ENCODE measurements at places on chromosomes 2 and 18.
A peak's percentile ranks its signal among the peaks of the same experiment; 100 is the strongest.

DNA sequence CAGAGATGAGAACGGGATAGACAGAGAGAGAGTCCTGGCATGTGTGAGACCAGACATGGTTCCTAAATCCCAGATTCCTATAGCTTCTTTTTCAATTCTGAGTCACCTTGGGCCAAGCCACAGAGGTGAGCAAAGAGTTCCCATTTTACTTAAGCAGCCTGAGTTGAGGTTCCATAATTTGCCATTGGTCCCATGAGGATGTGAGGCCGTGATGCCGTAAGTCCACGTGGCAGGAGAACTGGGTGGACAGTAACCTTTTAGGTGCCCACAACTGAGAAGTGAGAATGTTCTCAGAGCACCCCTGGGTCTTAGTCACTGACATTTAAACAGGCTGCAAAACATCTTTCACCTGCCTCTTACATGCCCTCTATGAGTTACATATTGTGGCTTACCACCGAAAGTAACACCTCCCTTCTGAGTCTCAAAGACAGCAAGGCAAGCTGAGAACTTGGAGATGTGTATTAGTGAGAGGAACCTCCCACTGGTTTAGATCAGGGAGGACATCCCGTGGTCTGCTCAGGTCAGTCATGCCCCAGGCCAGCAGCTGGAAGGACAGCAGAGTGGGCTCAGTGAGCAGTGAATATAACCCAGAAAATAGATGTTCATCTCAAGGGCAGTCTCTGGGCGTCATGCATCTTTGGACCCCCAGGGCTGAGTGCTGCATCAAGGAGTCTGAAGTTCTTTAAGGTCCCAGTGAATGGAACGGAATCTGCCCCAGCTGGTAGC, 127.9 kb upstream of the LGALSL start:
- DNase-seq = no peak

DNA sequence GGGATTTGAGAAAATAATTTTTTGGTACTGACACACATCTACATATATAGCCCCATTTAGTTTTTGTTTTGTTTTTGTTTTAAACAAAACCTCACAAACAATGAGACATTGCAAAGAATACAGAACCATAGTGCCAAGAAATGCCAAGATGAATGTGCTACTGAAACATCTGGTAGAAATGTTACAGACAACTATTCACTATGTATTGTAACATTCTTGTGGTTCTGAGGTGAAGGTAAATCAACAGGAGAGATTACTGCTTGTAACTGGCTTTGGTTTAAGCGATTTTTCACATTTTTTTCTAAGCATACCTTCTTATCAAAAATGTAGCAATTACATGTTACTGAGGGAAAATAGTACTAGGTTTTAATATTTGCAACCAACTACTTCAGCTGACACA, 281.3 kb downstream of the ZNF804A start:
- no peak for DNase-seq

- peak; percentile 77 for DNase-seq
Observed at GRCh38 chr2:175227393-175227792, 45.9 kb upstream of the ATP5MC3 start.

DNA sequence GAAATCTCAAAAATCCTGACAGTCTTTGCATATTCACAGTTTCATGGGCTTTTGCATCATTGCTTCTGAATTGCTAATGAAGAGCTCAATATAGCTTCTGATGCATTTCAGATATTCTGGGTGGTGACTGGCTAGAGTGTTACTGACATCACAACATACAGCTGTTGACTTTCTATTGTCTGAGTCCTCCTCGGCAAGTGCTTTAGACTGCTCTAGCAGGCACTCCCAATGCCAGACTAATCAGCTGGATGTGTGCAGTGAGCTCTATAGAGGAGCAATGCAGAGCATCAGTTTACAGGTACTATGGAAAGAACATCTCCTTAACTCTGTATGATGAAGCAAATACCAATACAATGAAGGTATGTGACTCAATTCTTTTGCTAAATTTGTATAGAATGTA, 54.9 kb downstream of the R3HDM1 start:
- no peak for DNase-seq

GRCh38 chr2:207974216-207974605, 51.1 kb downstream of the PLEKHM3 start:
- peak; percentile 38 for DNase-seq

- no peak for DNase-seq
Observed at GRCh38 chr2:146123256-146123655, 1603.3 kb upstream of the ZEB2 start.

GRCh38 chr2:25079050-25079635, 37.3 kb downstream of the EFR3B start:
- DNase-seq = no peak

DNA sequence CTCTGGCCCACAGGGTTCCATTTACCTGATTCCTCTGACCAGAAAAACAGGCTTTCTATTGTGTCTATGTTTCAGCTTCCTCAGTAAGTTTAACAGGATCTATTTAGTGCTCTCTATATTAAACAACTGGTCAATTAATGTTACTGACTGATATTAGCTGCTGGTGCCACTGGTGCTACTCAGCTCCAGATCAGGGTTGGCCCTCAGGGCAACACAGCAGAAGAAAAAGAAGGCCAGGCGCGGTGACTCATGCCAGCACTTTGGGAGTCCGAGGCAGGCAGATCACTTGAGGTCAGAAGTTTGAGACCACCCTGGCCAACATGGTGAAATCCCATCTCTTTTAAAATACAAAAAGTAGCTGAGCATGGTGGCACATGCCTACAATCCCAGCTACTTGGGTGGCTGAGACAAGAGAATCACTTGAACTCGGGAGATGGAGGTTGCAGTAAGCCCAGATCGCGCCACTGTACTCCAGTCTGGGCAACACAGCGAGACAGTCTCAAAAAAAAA, 56.3 kb upstream of the CHAC2 start:
- DNase-seq = no peak

DNA sequence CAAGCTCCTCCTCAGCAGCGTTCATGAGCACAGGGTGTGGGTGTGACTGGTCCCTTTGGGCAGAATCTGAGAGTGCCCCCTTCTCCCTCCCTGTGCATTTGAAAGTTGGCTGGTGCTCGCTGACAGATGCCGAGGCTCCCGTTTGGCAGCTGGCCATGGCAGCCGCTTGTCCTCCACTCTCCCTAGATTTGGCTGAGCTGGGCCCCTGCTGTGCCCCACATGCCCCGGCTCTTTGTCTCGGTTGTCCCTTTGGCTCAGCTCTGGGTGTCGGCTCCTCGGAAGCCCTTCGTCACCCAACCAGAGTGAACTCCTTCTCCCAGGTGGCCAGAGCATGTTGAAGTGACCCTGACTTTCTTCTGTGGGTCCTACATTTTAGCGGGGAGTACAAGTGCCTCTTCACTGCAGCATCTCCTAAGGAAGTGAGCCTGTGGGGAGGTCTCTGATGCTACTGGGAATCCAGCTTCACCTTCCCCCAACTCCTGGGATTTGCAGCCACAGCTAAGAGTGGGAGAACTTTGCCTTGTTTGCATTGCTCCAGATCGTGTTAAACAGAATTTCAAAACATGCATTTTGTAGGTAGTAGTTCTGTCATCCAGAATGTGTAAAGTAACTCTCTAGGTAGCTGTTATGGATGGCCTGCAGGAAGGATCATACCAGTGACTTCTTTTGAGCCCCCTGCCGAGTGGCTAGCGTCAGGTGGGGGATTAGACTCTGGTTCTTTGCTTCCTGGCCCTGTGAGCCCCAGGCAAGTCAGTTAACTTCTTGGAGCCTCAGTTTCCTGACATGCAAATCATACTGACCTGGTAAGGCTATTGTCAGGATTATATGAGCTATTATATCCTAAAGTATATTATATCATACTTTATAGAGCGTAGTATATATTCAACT, 24.2 kb downstream of the HPCAL1 start:
- DNase-seq = no peak

- DNase-seq = no peak
Observed at GRCh38 chr2:3329491-3329890, 48.1 kb downstream of the EIPR1 start.

DNA sequence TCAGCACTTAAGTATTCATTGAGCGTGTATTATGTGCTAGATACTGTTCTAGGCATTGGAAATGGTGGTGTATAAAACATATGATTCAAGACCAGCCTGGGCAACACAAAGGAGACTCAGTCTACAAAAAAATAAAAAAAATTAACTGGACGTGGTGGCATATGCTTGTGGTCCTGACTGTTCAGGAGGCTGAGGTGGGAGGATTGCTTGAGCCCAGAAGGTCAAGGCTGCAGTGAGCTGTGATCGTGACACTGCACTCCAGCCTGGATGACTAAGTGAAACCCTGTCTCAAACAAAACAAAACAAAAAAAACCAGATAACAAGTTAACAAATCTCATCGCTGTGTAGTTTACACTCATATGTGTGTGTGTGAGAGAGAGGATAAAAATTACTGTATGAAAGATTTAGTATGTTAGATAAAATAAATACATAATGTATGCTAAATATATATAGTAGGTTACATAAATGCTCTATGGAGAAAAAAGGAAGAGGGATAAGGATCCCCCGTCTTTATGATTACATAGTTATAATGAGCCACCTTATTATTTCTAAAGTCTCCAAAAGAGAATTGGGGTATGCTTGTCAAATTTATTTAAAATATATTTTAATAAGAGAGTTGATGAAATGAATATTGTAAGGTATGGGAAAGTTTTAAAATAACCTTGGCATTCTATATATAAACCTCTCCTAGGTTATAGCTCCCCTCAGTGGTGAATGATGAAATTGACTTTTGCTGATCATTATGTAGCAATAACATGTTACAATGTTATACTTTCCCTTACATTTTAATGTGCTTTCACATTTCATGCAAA, 69.2 kb downstream of the EHBP1 start:
- DNase-seq = peak; percentile 67

DNA sequence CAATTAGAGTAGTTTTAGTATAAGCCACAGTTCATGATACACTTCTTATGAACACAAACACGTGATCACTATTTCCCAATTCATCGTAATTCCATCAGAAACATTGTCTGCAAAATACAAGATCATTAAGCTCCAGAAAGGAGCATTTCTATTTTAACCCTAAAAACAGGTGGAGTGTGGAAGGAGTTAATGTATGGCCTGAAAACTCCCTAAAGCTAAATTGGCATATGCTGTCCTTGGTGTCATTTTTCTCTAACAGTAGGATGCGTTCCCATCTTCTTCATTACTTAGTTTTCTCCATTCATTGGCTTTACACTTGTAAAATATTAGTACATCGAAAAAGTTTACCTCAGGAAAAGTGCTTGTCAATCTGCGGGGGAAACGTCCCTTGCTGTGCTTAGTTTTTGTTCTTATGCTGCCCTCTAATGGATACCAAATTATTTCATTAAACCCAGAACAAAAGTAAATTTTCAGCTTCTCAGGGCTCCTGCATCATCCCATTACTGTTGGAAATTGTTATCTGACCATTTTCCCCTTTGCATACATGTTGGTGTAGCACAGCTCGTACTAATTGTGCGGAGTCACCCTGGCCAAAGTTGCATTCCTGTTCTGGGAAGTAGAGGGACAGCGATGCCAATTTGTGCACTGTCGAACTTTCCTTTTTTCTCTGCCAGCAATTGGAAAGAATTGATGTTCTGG, 153.4 kb downstream of the GPD2 start:
- peak; percentile 30 for DNase-seq

- DNase-seq = peak; percentile 12
Observed at GRCh38 chr2:715038-715437, 37.8 kb upstream of the TMEM18 start.

DNA sequence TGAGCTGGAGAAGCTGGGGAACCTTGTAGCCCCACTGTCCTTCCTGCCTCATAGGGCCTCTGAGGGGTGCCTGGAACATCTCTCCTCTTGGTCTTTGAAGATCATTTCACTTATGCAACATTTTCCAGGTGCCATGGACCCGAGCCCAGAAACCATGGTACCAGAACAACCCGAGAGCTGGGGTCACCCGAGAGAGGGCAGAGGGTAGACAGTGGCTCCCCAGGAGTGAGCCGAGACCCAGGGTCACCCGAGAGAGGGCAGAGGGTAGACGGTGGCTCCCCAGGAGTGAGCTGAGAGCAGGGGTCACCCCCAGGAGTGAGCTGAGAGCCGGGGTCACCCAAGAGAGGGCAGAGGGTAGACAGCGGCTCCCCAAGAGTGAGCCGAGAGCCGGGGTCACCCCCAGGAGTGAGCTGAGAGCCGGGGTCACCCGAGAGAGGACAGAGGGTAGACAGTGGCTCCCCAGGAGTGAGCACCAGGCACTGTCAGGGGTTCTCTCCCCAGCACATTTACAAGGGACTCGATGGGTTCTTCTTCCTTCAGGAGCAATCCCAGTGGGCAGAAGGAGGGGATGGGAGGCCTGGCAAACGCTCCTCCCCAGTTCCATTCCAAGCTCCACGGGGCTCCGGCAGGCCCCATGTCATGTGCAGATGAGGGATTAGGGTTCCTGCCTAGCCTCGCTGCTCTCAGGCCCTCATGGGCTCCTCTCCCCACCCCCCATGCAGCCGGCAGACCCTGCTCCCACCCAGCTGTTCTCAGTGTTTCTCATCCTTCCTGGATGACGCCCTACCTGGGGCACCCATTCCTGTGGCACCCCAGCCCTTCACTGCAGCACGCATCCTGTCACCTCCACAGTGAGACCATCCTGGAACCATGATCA, 163.5 kb downstream of the RTP5 start:
- DNase-seq = no peak

DNA sequence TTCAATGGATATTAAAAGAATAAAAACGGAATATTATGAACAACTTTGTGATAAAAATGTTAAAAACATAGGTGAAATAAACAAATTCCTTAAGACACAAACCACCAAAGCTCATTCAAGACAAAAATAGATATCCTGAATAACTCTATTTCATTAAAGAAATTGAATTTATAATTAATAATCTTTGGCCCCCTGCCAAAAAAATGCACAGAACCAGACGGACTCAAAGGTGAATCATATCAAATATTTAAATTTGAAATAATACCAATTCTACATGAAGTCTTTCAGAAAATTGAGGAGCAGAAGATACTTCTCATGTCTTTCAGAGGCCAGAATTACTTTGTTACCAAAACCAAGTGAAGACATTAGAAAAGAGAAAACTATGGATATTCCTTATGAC, 128.3 kb upstream of the KLHL29 start:
- no peak for DNase-seq

GRCh38 chr18:49342690-49343089, 117.8 kb downstream of the DYM start:
- DNase-seq = no peak

GRCh38 chr2:207332480-207333212, 166.9 kb upstream of the KLF7 start:
- DNase-seq = peak; percentile 93

- DNase-seq = peak; percentile 54
Observed at GRCh38 chr18:13577781-13578180, 148.6 kb downstream of the FAM210A start.

GRCh38 chr18:13136904-13137669, 81.5 kb upstream of the LDLRAD4 start:
- peak; percentile 61 for DNase-seq

- DNase-seq = no peak
Observed at GRCh38 chr2:200679535-200679934, 93.7 kb downstream of the AOX1 start.
